ENCODE measurements at places on chromosomes 5 and 9. TPM values are rescaled to one million over a fixed set of nuclear protein-coding genes. Genes with fewer than 3 reads are reported as not detected.

DNA sequence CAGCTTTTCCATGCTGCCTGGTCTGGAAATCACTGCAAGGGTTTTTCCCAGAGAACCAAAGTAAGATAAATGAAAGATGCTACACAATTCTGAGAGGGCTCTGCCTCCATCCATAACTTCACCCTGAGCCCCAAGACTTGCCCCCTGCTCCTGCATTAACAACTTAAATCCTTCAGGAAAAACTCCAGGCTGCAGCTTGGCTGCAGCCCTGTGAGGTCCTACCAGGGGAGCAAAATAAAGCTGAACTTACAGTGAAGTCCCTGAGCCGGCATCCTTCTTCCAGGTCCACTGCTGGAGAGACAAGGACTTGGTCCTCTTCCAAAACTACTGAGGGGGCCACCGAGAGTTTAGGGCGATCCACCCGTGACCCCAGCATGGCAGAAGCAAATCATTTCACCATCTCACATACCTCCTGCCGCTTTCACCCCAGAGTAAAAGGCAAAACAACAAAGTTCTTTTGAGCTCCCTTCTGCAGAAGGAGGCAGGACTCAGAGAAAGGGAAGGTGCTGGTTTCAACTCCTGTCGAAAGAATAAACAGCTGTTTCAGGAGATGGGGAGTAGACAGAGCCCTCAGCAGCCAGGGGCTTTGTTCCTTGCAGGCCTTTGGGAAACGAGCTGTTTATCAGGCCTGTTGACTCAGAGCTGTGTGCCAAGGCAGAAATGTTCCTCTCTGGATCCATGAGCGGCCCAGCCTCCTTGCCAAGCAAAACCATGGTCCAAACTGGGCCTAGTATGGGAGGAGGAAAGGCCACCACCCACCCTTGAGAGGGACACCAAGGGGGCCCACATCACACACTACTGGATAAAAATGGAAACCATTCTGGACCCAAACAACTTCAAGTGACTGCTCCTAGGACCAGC, 20.6 kb downstream of the GGTA1 start:
- no peaks in the 10 kb centered on the region for H3K36me3 ChIP-seq
- no peak overlapping the region for H3K27ac ChIP-seq
- no peak overlapping the region for H3K4me3 ChIP-seq
- no peaks in the 10 kb centered on the region for H3K27me3 ChIP-seq
- no peaks in the 10 kb centered on the region for H3K4me1 ChIP-seq
- no peak for DNase-seq

GRCh38 chr9:126643945-126644527, 30.3 kb downstream of the LMX1B start:
- H3K36me3 ChIP-seq: no peaks in the 10 kb centered on the region
- DNase-seq: no peak
- peaks cover 2% of the 10 kb centered on the region for H3K27me3 ChIP-seq

GRCh38 chr5:174606646-174607045, 117.7 kb upstream of the MSX2 start:
- H3K4me3 ChIP-seq: no peak overlapping the region
- no peaks in the 10 kb centered on the region for H3K4me1 ChIP-seq
- no peaks in the 10 kb centered on the region for H3K27me3 ChIP-seq
- no peak overlapping the region for H3K27ac ChIP-seq
- H3K36me3 ChIP-seq: no peaks in the 10 kb centered on the region
- no peak for DNase-seq

GRCh38 chr5:62795926-62796325, 217.3 kb downstream of the LRRC70 start:
- no peak overlapping the region for H3K27ac ChIP-seq
- no peak for DNase-seq

DNA sequence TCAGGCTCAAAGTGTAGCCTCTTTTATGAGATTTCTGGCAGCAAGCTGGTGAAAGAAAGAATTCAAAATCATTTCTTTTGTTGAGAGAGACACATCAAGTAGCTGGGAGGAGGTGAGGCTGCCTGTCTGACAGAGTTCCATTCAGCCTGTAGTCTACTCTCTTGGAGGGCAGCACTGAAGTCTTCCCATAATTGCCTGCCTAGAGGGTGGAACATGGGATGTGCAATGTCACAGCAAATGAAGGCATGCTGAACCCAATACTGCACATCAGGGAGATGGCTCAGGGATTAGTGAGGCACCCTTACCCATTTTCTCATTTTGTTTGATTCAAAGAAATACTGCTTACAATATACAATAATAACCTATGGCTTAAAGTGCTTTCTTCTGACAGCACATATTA, 475.7 kb downstream of the TMEM232 start:
- H3K4me3 ChIP-seq: no peak overlapping the region
- H3K27ac ChIP-seq: no peak overlapping the region
- H3K27me3 ChIP-seq: no peaks in the 10 kb centered on the region

AGXT2 gene
- not detected for total RNA-seq

- peak overlapping the region; percentile 69 for H3K27ac ChIP-seq
- H3K4me1 ChIP-seq: peaks cover 18% of the 10 kb centered on the region
- H3K4me3 ChIP-seq: peak overlapping the region; percentile 94
Observed at GRCh38 chr5:79236362-79236969, 535 bp downstream of the JMY start.

- no peak for DNase-seq
- H3K4me1 ChIP-seq: no peaks in the 10 kb centered on the region
- H3K27ac ChIP-seq: no peak overlapping the region
Observed at GRCh38 chr9:33431420-33431819, 16.0 kb downstream of the AQP3 start.

- H3K4me3 ChIP-seq: no peak overlapping the region
- H3K27ac ChIP-seq: no peak overlapping the region
Observed at GRCh38 chr5:180104168-180104530, 32.6 kb upstream of the RNF130 start.

LAMC3 gene
- total RNA-seq: 1.8 TPM

GRCh38 chr5:1568201-1568979, 44.6 kb upstream of the LPCAT1 start:
- H3K4me1 ChIP-seq: no peaks in the 10 kb centered on the region
- DNase-seq: no peak
- no peaks in the 10 kb centered on the region for H3K36me3 ChIP-seq
- H3K27me3 ChIP-seq: peaks cover 7% of the 10 kb centered on the region

IRF1 gene
- total RNA-seq: 167 TPM

DNA sequence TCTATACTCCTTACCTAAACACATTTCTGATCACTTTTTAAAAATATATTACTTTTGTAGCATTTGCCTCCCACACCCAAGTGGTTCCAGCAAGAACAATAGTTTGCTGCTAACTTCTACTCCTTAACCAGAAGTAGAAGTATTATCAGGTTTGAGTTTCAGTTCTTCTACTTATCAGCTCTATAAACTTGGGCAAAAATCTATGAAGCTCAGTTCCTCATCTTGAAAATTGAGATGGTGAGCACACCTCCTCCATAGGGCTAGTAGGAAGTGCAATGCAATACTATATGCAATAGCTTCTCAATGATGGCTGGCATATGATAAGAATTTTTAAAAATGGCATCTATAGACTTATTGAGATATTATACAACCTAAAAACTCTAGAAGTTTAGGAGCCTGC, 283.7 kb downstream of the TLR4 start:
- no peaks in the 10 kb centered on the region for H3K4me1 ChIP-seq
- no peak overlapping the region for H3K4me3 ChIP-seq
- no peaks in the 10 kb centered on the region for H3K36me3 ChIP-seq
- no peak overlapping the region for H3K27ac ChIP-seq

IGFBPL1 gene
- total RNA-seq: not detected

DNA sequence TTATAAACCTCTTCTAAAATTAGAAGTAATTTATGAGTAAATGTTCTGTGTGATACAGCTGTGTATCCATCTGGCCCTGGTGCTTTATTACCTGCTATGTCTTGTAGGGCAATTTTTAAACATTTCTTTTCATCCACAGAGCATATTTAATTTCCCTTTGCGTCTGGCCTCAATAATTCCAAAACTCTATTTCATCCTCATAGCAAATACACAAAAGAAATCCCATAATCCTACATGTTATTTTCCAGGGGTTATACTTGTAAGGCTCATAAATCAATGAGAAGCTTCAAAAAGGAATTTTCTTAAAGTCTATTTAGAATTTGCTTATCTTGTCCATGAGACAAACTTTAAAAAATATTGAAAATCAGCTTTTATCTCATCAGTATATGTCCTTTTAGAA, 167.0 kb downstream of the TTC39B start:
- no peaks in the 10 kb centered on the region for H3K27me3 ChIP-seq
- no peaks in the 10 kb centered on the region for H3K36me3 ChIP-seq

DNA sequence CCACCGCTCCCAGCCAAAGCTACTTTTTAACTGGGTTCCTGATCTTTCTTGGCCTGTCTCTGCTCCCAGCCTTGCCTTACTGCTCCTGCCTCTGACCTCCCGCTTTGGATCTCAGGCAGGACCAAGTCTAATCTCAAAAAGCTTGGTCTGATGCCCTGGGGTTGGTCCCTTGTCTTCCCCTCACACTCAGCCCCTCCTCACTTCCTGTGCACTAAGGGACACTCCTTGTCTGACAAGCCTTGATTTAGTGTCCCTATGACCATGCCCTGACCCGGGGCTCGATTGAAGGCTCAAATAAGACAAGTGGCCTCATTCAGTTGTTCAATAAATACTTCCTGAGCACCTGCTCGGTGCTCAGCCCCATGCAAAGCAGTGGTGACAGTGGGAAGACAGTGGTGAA, 3.7 kb upstream of the GTF3C5 start:
- H3K4me3 ChIP-seq: no peak overlapping the region
- H3K36me3 ChIP-seq: no peaks in the 10 kb centered on the region

GRCh38 chr5:143372187-143372829, 31.2 kb downstream of the NR3C1 start:
- DNase-seq: no peak
- peaks cover 3% of the 10 kb centered on the region for H3K4me1 ChIP-seq
- H3K27me3 ChIP-seq: no peaks in the 10 kb centered on the region
- H3K36me3 ChIP-seq: no peaks in the 10 kb centered on the region
- no peak overlapping the region for H3K4me3 ChIP-seq

- H3K4me1 ChIP-seq: no peaks in the 10 kb centered on the region
- H3K4me3 ChIP-seq: no peak overlapping the region
- H3K27me3 ChIP-seq: peaks cover 9% of the 10 kb centered on the region
- DNase-seq: no peak
- H3K36me3 ChIP-seq: no peaks in the 10 kb centered on the region
- no peak overlapping the region for H3K27ac ChIP-seq
Observed at GRCh38 chr5:175800656-175801081, 70.7 kb upstream of the CPLX2 start.

DNA sequence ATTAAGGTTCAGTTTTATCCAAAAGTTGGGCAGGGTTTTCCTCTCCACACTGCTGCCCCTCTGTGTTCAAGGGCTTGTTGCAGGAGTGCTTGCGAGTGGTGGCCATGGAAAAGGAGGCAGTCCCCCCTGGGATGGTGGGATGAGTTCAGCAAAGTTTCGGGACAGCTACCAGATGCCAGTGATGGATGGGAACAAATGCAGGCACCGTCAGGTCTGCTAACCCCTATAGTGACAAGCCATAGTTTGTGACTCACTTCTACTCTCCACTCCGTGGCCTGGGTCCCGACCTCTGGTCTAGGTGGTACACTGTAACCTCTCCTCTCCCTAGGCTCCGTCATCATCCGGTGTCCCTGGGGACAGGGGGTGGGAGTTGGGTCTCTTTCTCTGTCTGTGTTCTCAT, 3.8 kb upstream of the RNF14 start:
- H3K27ac ChIP-seq: no peak overlapping the region
- DNase-seq: no peak
- H3K27me3 ChIP-seq: no peaks in the 10 kb centered on the region
- peaks cover 31% of the 10 kb centered on the region for H3K4me1 ChIP-seq
- H3K36me3 ChIP-seq: no peaks in the 10 kb centered on the region

GRCh38 chr9:112755675-112756074, 5.1 kb downstream of the SNX30 start:
- H3K4me1 ChIP-seq: peaks cover 58% of the 10 kb centered on the region
- H3K27me3 ChIP-seq: no peaks in the 10 kb centered on the region
- DNase-seq: no peak

DNA sequence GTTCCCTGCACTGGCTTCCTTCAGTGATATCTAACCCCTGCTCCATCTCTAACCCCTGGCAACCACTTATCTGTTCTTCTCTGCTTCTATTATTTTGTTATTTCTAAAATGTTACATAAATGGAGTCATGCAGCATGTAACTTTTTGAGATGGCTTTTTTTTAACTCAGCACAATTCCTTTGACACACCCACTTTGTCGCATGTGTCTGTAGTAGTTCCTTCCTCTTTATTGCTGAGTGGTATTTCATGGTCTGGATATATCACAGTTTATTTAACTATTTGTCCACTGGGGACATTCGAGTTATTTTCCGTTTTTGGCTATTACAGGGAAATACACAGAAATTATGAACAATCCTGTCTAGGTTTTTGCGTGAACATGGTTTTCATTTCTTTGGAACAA, 200.2 kb downstream of the TRIO start:
- no peak overlapping the region for H3K27ac ChIP-seq
- H3K4me3 ChIP-seq: no peak overlapping the region
- peaks cover 6% of the 10 kb centered on the region for H3K36me3 ChIP-seq
- H3K27me3 ChIP-seq: peaks cover 2% of the 10 kb centered on the region
- no peak for DNase-seq

DNA sequence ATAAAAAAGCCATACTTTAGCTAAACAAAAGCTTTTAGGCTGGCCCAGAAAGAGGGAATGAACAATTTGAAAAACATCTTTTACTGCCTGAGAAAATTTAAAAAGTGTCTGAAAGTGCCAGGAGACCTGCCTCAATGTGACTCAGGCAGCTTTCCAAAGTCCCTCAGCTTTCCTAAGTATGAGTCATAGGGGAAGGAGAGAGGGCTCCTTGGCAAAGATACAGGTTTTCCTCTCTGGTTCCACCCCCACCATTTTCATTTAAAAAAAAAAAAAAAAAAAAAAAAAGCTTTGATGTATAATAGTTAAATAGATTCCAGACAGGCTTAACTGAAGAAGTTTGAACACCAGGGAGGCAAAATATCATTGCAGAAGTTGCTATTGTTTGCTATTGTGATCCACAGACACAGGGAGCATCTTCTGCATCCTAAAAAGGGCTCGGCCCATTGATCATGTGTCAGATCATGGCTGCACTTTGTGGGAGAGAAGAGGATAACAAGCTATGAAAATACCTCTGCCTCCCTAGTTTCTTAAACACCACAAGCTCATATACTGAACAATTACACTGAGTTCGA, 71.5 kb downstream of the MRPS27 start:
- no peaks in the 10 kb centered on the region for H3K27me3 ChIP-seq
- no peaks in the 10 kb centered on the region for H3K4me1 ChIP-seq
- no peak overlapping the region for H3K27ac ChIP-seq
- no peaks in the 10 kb centered on the region for H3K36me3 ChIP-seq
- no peak for DNase-seq

SCGB3A2 gene
- total RNA-seq: not detected

GRCh38 chr5:38422622-38423021, 133.8 kb downstream of the LIFR start:
- H3K4me3 ChIP-seq: no peak overlapping the region
- DNase-seq: no peak
- H3K36me3 ChIP-seq: no peaks in the 10 kb centered on the region
- H3K27me3 ChIP-seq: peaks cover 9% of the 10 kb centered on the region
- no peak overlapping the region for H3K27ac ChIP-seq

GRCh38 chr5:115387816-115388215, 91.4 kb upstream of the CCDC112 start:
- H3K27me3 ChIP-seq: no peaks in the 10 kb centered on the region
- H3K4me1 ChIP-seq: no peaks in the 10 kb centered on the region
- H3K27ac ChIP-seq: no peak overlapping the region
- H3K36me3 ChIP-seq: no peaks in the 10 kb centered on the region

F2RL1 gene
- 7.6 TPM for total RNA-seq

DELE1 gene
- 89.7 TPM for total RNA-seq

GRCh38 chr5:82312373-82312856, 34.3 kb upstream of the RPS23 start:
- no peaks in the 10 kb centered on the region for H3K4me1 ChIP-seq
- no peaks in the 10 kb centered on the region for H3K36me3 ChIP-seq
- no peak overlapping the region for H3K27ac ChIP-seq
- no peak overlapping the region for H3K4me3 ChIP-seq
- peaks cover 5% of the 10 kb centered on the region for H3K27me3 ChIP-seq

Data from T-cell (primary cell).